Fibroblast of skin of back (primary cell): ENCODE measurements at places on chromosomes 12 and 14.

GRCh38 chr14:38868399-38869290 is 234.4 kb downstream of the SEC23A start:
- DNase-seq = no peak

GRCh38 chr14:31566456-31566855 is 5.3 kb downstream of the NUBPL start:
- no peak for DNase-seq

DNA sequence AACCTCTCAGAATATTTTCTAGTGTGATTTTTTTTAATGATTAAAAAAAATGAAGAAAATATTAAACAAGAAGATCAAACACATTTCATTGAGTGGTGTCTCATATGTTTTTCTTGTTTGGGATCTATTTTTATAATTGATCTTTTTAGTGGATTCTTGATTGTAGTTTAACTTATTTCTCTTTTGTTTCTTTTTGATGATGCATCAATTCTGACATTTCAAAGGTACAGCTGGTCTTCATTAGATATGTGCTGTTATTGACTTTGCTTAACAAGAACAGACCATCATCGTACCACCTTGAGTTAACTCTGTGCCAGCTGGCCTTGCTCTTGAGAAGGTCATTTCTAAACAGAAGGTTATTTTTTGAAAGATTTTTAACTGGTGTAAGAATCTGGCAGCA is 45.8 kb upstream of the FGD4 start:
- no peak for DNase-seq

GRCh38 chr14:54743382-54743781 is 159.2 kb downstream of the GCH1 start:
- DNase-seq = no peak

GRCh38 chr14:104212206-104213095 is 74.1 kb downstream of the KIF26A start:
- DNase-seq = no peak

DNA sequence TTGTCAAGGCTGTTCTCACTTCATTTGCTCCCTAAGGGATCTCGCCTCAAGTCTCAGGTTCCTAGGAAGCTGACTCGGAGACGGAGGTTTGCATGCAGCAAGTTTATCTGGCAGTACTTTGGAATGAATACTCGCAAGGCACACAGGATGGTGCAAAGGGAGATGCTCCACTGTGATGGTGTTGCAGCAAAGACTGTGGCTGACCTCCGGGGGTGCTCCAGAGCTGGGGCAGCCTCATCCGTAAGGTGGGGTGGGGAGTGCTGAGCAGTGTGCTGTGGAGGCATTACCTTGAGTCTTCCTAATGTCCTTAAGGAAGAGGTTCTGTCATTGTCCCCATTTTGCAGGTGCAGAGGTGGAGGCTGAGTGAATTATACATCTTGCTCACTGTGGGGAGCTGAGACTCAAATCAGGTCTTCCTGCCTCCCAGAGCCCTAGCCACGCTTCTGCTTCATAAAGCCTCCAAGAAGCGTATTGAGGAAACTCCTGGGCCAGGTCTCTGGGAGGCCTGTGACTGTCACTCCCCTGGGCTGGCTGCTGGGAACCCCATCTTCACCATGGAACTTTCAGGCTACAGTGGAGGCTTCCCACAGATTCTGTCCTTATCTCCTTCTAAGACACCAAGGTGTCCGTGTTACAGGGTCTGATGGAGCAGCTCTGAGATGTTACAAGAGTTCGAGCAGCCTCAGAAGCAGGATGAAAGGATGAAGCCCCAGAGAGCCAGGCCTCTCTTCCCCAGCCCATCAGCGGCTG is 39.5 kb downstream of the GALNT16 start:
- DNase-seq = no peak

DNA sequence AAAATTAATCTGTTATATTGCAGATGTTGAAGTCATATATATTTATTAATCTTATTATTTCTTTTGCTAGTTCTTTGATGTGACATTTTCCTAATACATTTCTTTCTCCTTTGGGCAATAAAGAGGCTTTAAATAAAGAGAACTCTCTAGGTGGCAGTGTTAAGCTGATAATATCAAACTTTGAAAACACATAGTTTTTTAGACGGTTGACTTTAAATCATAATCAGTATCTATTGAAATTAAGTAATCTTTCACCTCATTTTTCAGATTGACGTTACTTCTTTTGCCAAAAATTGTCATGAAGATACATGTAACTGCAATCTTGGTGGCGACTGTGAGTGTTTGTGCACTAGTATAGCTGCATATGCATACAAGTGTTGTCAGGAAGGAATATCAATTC is 130.8 kb upstream of the PTPRQ start:
- no peak for DNase-seq

DNA sequence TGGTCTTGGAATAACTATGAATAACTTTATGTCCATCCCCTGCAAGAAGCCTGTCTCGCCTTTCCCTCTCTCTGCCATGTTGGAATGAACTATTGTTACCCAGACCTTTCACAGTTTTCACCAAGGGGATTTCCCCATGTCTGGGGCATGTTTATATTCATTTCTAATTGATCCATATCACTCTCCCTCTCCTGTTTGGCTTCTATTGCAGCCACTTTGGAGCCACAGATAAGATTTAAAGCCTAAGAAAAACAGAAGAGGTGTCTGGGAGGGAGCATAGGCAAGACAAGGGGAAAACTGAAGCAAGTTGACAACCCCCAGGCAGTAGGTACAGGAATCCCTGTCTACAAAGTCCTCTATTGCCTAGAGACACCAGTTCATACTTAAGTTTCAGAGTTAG is 41.0 kb upstream of the FOXJ2 start:
- no peak for DNase-seq

- no peak for DNase-seq
Observed at GRCh38 chr12:132740313-132740646, 21.4 kb downstream of the ANKLE2 start.

- DNase-seq = no peak
Observed at GRCh38 chr14:97851428-97851995, 1054.3 kb downstream of the VRK1 start.

- no peak for DNase-seq
Observed at GRCh38 chr12:128519426-128519825, 252.5 kb downstream of the TMEM132C start.

GRCh38 chr14:51738754-51739153 is 87.0 kb downstream of the FRMD6 start:
- no peak for DNase-seq

DNA sequence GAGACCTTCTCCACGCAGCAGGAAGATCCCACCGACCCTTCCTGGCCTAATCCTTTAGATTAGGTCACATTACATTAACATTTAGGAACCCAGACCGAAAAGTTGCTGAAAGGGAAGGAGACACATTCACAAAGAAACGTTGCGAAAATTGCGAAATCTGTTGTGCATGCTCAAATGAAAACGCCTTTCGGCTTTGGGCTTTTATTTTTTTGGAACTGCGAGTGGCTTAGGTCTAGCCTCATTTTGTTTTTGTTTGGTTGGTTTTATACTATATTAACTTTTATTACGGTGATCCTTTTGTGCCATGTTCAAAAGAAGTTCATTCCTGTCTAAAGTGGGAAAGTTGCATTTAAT is 1.5 kb downstream of the MYF6 start:
- DNase-seq = no peak

DNA sequence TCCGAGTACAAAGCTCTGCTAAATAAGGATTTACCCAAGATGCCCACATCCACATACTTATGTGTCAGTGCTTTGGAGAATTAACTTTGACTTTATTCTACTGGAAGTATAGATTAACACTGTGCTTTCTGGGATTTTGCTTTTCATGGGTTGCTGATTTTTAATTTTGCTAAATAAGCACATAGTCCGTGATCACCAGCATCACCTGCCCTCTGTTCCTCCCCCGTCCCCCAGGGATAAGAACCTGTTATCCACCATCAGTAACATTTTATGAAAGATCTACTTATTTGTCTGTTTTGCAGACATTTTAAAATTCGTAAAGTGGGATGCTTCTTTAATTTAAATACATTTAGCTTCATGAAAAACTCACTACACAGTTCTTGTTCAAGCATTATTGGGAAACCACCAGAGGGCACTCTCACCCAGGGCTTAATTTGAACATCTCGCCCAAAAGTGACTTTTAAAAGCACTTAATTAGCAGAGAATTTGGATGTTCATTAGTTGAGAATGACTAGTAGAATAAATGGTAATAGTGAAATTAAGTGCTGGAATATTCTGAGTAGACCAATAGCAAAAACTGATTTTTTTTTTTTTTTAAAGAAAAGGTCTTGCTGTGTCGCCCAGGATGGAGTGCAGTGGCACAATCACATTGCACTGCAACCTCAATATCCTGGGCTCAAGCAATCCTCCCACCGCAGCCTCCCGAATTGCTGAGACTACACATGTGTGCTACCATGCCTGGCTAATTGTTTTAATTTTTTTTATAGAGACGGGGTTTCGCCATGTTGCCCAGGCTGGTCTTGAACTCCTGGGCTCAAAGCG is 35.7 kb downstream of the MRPL42 start:
- DNase-seq = peak; percentile 52

DNA sequence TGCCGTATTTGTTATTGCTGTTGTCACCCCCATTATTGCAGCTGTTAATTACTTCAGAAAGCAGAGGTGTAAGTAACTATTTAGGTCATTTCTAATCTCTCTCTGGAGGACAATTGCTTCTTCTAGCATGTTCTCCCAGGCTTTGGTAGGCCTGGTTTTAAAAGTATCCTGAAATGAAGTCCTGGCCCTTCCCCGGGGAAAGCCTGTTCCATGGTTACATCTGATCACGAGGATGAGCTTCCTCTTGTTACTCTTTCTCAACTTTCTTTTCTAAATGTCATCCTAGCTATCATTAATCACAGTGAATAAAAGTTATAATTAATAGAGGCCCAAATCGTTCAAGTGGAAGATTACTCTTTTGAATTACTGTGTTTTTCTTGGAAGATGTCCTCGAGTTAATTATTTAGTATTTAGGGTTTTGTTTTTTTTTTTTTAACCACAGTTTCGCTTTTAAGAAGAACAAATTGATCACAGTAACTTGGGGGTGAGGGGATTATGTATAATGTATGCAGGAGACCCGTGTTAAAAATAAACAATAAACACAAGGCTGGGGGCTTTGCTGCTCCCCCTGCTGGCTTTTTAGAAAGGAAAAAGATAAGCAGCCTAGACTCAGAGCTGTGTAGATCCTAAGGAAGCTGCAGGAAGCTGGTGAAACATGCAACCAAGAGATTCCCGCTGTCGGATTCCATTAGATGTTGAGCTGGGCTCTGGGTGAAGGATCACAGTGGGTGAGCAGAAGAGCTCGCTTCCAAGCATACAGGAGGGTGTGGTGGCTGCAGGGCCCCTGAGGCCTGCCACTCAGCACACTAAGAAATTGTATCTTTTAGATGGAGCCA is 420.1 kb downstream of the FUT8 start:
- DNase-seq = peak; percentile 25

GRCh38 chr14:23121361-23121771 is 2.3 kb upstream of the CEBPE start:
- peak; percentile 20 for DNase-seq

DNA sequence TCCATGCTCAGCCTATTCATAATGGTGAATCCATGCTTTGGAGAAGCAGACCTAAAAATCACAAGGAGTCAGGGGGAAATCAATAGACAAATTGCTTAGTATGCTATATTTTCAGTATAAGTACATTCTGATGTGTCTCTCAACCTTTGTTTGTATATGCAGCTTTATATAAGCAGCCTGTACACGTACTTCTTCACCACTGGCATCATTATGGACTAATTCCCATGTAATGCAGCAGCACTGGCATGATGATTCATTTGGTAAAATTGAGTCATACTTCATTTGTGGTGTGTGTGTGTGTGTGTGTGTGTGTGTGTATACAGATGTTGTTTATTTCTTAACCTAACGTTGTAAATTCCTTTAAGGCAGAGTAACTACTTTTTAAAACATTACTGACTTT is 10.9 kb downstream of the DCP1B start:
- DNase-seq = peak; percentile 90

GRCh38 chr12:49902399-49903350 is 1.0 kb downstream of the FAIM2 start:
- DNase-seq = no peak

GRCh38 chr12:29692237-29692636 is 91.5 kb downstream of the TMTC1 start:
- no peak for DNase-seq

DNA sequence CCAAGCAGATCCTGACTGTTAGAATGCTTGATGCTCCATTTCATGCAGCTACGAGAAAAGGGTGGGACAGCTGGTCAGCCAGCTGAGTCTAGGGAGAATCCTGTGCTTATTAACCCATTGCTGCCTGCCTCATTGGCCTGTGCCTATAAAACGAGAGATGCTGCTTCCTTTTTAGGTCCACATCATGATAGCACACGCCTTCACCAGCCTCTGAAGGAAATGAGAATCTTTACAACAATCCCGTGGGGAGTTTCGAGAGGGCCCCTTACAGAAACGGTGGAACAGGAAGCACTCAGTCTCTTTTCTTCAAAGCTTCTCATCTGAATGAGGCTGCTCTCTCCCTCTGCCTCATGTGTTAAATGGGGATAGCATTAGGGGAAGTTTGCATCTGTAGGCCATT is 147.3 kb upstream of the RFLNA start:
- DNase-seq = no peak

DNA sequence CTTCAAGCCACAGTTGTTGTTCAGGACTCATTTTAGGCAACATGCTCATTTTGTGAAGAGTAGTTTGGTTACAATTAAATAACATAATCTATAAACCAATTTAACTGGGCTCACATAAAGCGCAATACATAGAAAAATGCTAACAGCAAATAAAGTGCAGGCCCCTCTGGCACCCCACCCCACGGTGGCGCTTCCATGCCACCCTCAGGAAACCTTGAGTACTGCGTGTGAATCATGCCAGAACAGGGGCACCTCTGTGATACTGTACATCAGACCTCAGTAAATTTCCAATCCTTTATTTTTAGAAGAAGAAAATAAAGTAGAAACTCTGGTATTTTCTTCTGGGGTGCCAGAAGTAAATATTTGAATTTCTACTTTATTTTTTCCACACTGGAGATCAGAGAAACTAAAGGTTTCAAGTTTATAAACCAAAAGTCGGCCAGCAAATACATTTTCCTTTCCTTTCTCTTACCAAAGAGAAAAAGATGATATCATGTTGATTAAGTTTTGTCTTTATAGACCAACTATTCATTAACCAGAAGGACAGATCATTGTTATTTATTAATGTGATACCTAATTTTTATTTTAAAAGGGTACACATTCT is 316.8 kb downstream of the PAWR start:
- DNase-seq = peak; percentile 28

GRCh38 chr14:90991690-90992443 is 68.6 kb downstream of the RPS6KA5 start:
- DNase-seq = no peak
